CD4-positive, CD25-positive, alpha-beta regulatory T cell (primary cell): ENCODE measurements at places on chromosomes 4 and X.

- no peak for DNase-seq
Observed at GRCh38 chrX:69257499-69258127, 92.4 kb upstream of the PJA1 start.

DNA sequence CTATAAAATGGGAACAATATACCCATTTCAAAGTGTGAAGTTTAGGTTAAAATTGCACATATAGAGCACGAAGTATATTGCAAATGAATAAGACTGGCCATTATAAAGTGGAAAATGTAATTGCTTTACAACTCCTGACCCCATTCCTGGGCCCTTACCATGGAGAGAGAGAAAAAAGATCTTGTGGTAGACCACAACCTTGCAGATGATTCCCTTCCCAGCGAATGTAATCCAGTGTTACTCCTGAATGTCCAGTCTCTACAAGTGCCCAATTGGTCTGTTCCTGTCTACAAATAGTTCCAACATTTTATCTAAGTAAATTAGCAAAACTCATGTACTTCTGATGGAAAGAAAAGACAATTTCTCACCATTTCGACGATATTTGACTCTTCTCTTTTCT lies 184.1 kb upstream of the LNX1 start:
- no peak for DNase-seq

GRCh38 chr4:101993002-101993841 lies 202.7 kb downstream of the BANK1 start:
- DNase-seq, result no peak

GRCh38 chr4:157013656-157014055 lies 42.1 kb upstream of the PDGFC start:
- DNase-seq, result no peak

DNA sequence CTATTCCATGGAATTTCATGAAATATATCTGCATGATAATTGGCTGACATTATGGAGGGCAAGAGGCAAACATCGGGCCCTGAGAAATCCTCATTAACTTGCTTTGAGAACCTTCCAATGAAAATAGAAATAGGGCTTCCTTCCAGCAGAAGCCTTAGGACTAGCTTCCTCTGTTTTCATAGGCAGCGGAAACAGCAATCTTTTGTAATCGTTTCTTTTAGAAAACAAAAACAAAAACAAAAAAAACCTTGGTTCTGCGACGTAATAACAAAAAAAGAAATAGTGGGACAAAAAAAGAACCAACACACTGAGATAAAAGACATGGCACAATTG lies 62.9 kb downstream of the GEMIN8 start:
- DNase-seq, result no peak

GRCh38 chr4:107379054-107379869 lies 340.8 kb downstream of the PAPSS1 start:
- DNase-seq, result no peak

- DNase-seq, result no peak
Observed at GRCh38 chrX:17552044-17552650, 177.1 kb downstream of the NHS start.

- peak; percentile 32 for DNase-seq
Observed at GRCh38 chr4:146522869-146523205, 1.1 kb upstream of the SLC10A7 start.

DNA sequence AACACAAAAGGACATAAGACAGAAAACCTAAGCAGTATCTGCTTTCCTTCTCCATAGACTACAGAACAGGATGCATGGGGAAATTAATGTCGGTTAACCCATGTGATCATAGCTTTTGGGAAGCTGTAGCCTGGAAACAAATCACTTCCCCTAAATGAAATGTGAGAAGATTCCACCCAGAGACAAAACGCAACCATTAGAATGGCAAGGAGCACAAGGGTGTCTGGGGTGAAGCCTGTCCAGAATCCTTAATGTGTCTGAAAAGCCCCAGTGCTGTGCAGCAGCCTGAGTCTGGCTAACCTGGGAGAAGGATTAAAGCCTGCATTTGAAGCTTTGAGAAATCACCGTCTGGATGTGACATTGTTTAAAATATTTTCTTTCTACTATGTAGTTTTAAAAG lies 213.3 kb downstream of the ANKRD50 start:
- no peak for DNase-seq

- DNase-seq, result no peak
Observed at GRCh38 chr4:154760895-154761294, 17.1 kb downstream of the LRAT start.
